T-helper 2 cell treated with Interferon-gamma antibody and Interleukin-4, amounts not matched to agents 5 μg/mL and 100 μg/mL, for 36 hours (primary cell): ENCODE measurements at places on chromosomes 3 and 15.
A peak's percentile ranks its signal among the peaks of the same experiment; 100 is the strongest.

DNA sequence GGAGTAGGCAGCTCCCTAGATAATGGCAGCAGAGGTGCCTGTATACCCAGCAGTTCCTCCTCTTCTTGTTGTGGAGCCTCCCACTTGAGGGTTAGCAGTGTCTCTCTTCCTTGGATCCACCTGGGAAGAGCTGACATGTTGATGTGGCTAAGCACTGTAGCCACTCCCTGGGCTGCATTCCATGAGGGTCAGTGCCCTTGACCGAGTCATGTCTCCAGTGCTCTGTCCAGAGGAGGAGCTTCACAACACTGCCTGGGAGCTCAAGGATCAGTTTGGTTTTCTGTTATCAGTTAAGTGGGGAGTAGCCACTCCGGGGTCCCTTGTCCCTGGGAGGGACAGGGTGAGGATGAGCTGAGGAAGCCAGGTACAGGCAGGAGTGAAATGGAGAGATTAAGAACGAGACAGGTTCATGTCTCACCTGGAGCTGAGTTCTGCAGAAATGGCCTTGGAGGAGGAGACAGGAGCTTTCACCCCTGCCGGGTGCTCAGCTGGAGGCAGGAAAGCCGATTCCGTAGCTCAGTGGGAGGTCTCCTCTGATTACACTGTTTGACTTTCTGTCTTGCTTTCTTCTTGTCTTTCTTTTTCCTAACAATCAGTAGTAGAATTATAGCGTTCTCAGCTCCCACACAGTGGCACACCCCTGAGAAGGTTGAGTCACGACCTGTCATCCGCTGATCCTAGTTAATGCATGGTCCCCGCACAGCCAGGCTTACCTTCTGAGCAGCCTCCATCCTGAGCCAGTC, 57.9 kb upstream of the SEC22A start:
- H3K36me3 ChIP-seq: peaks cover 12% of the 10 kb centered on the region
- no peak overlapping the region for H3K27ac ChIP-seq
- H3K4me3 ChIP-seq: no peak overlapping the region
- H3K27me3 ChIP-seq: no peaks in the 10 kb centered on the region

- H3K4me3 ChIP-seq: no peak overlapping the region
- peaks cover 35% of the 10 kb centered on the region for H3K36me3 ChIP-seq
- no peaks in the 10 kb centered on the region for H3K27me3 ChIP-seq
- peaks cover 55% of the 10 kb centered on the region for H3K4me1 ChIP-seq
- DNase-seq: no peak
- H3K27ac ChIP-seq: no peak overlapping the region
These were observed 89.0 kb downstream of the PPCDC start for GRCh38 chr15:75112278-75112847.

GRCh38 chr15:77039848-77040247, 31.1 kb downstream of the TSPAN3 start:
- H3K36me3 ChIP-seq: peaks cover 61% of the 10 kb centered on the region
- no peaks in the 10 kb centered on the region for H3K27me3 ChIP-seq
- peak overlapping the region; percentile 26 for H3K27ac ChIP-seq
- peaks cover 7% of the 10 kb centered on the region for H3K4me1 ChIP-seq
- H3K4me3 ChIP-seq: no peak overlapping the region

DNA sequence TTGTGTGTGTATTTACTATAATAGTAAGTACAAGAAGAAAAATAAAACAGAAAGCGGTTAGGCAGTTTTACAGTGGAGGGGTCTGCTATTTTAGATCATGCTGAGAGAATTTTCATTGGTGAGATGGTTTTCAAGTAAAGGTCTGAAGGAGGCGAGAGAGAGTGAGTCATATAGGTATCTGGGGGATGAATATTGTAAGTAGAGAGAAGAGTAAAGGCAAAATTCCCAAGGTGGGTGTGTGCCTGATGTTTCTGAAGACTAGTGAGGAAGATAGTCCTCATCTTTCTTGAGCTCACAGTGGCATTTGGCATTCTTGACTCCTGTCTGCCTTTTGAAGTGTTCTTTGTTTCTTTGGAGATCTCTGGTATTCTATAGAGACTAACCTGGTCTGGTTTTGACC, 38.6 kb downstream of the CRYBG3 start:
- H3K4me3 ChIP-seq: no peak overlapping the region
- no peaks in the 10 kb centered on the region for H3K27me3 ChIP-seq
- no peaks in the 10 kb centered on the region for H3K4me1 ChIP-seq
- H3K27ac ChIP-seq: no peak overlapping the region
- H3K36me3 ChIP-seq: peaks cover 3% of the 10 kb centered on the region
- no peak for DNase-seq

- H3K4me3 ChIP-seq: peak overlapping the region; percentile 82
- no peak for DNase-seq
- peaks cover 41% of the 10 kb centered on the region for H3K36me3 ChIP-seq
- H3K27me3 ChIP-seq: no peaks in the 10 kb centered on the region
- H3K27ac ChIP-seq: peak overlapping the region; percentile 96
- H3K4me1 ChIP-seq: peaks cover 25% of the 10 kb centered on the region
These were observed 37.1 kb downstream of the SEMA3G start for GRCh38 chr3:52407779-52408178.

DNA sequence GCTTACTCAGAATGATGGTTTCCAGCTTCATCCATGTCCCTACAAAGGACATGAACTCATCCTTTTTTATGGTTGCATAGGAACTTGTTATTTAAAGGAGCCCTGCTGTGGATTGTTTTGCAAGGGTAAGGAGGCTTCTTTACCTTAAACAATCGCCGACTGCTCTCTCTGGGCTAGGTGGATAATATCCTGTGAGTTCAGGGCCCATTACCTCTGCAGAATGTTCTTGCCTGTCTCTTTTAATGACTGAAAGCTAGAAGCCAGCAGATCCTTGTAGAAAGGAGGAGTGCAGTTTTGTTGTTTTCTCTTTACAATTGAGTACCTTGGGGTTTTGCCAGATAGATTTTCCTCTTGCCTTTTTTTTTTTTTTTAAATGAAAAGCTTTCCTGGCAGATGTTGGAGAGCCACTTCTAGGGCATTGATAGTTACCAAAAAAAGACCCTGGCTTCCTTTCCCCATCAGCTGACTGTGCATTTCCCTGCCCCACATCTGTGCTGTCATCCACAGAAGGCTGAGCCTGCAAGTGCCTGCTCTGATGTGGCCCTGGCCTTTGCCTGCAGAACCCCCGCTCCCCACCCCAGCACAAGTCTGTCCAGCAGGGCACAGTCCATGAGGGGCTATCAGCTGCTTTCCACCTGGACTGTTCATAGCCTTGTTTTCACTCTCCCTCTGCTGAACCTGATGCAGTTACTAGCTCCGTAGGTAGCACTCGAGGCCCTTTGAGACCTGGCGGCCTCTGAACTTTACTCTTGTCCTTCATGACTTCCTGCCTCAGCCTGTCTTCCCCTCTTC, 113.1 kb downstream of the CHCHD6 start:
- H3K27me3 ChIP-seq: peaks cover 2% of the 10 kb centered on the region
- no peak overlapping the region for H3K4me3 ChIP-seq
- H3K27ac ChIP-seq: no peak overlapping the region

DNA sequence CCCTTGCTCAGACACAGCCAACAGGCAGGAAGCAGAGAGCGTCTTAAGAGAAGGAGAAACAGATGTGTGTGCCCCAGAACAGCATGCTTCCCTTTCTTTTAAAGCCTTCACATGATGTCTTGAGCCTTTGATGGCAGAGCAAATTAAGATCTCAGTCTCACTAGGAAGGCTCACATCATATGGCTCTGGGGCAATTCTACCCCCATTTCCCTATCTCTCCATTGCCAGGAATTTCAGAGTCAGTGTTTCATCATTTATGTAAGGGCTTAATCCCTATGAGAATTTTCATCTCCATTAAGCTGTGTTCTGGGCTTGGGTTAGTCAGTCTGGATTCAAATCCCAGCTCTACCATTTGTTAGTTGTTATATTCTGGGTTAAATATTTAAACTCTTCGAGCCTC, 41.4 kb upstream of the GLCE start:
- no peak overlapping the region for H3K27ac ChIP-seq
- H3K4me3 ChIP-seq: no peak overlapping the region
- DNase-seq: no peak
- no peaks in the 10 kb centered on the region for H3K36me3 ChIP-seq
- peaks cover 17% of the 10 kb centered on the region for H3K27me3 ChIP-seq

DNA sequence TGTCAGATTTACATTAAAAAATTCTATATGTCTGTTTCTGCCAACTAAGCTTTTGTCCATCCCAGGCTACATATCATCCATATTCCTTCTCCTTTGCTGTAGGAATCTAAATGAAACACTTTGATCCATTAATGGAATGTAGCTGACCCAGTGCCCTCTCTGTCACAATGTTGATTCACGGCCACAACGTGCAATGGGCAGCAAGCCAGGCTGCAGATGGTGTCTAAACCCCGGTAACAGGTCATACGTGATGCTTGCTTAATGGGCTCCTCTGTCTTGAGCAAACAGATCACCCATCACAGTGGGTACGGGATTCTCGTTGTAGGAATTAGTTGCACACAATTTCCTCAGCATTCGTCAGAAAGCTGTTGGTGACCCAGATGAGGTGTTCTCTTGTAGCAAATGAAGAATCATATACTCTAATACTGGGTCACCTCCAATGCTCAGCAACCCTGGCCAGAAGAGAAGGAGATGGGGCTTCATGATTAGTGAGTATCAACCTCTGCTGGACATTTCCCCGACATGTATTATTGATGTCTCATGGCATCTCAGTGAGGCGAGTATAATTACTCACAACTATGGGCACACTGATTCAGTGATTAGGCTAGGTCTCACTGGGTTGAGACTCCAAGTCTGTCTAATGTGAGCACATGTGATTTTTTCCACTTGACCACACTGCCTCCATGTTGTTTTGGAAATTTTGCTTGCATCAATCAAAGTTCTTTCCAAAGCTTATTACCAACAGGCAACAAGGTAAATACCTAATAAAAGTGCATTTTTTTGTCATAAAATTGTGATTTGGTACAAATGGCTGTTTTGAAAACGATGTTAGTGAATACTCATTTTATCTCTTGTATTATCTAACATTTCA, 12.9 kb upstream of the DCBLD2 start:
- peaks cover 21% of the 10 kb centered on the region for H3K27me3 ChIP-seq
- no peaks in the 10 kb centered on the region for H3K4me1 ChIP-seq
- no peak for DNase-seq
- no peak overlapping the region for H3K4me3 ChIP-seq
- H3K36me3 ChIP-seq: no peaks in the 10 kb centered on the region

- H3K36me3 ChIP-seq: no peaks in the 10 kb centered on the region
- H3K4me3 ChIP-seq: no peak overlapping the region
- H3K27ac ChIP-seq: no peak overlapping the region
These were observed 50.9 kb downstream of the FRMD5 start for GRCh38 chr15:44144184-44144583.

- no peaks in the 10 kb centered on the region for H3K27me3 ChIP-seq
- H3K27ac ChIP-seq: no peak overlapping the region
- H3K36me3 ChIP-seq: no peaks in the 10 kb centered on the region
- H3K4me1 ChIP-seq: no peaks in the 10 kb centered on the region
These were observed 734.0 kb upstream of the NR2F2 start for GRCh38 chr15:95596496-95596895.
